NCI-H2081 treated with DMSO at 0.1 percent for 48 hours (cell line): ENCODE measurements at places on chromosomes 7 and 10.

DNA sequence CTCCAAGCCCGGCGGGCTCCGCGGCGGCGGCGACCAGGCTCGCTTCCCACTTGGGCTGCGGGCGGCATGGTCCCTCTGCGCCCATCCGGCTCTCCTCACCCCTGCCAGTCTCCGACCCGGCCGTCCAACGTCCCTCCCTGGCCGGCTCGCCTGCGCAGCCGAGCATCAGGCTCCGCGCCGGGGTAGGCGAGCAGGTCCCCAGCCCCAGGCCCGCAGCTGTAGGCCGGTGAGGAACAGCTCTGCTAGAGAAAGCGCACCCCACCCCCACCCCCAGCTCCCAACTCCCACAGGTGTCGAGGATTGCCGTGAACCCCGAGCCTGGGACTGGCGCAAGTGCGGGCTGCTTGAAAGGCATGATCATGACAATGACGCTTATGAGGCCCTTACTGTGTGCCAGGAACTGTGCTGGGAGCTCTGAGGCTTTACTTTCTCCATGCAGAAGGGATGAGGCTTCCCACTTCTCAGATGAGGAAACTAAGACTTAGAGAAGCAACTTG is 20.8 kb upstream of the PAX2 start:
- no peak for DNase-seq

DNA sequence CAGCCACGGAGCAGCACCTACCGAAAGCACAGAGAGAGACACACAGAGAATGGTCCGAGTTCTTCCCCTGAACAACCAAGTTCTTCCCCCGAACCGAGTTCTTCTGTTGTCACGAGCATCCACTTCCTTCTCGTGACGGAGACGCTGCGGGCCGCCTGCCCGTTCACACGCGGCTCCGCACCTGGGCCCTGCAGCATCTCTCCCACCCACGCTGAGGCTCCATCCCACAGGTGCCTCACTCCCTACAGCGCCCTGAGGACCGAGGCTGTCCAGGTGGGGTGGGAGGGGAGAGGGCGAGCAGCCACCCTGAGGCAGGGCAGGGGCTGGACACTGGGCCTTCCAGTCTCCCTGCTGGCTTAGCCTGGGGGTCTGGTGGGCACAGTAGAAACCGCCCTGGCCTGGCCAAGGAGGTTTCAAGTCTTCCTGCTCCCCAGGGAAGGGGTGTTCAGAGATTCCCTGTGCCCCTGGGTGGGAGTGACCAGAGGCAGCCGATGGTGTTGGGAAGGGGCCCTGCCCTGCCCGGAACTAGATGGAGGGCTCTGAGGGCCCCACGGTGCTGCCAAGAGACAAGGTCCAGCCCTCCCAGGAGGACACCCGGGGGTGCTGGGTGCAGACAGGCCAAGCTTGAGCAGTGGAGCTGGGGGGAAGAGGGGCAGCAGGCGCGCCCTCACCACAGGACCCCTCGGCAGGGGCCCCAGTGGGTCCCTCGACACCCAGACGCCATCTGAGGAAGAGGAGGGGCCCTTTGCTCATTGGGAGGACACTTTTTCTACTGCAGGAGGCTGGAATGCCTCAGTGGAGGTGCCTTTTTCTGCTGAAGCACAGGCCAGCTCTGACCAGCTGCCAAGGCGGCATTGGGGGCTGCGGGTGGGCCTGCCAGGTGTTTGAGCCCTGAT is 5.2 kb upstream of the NKX6-2 start:
- no peak for DNase-seq

DNA sequence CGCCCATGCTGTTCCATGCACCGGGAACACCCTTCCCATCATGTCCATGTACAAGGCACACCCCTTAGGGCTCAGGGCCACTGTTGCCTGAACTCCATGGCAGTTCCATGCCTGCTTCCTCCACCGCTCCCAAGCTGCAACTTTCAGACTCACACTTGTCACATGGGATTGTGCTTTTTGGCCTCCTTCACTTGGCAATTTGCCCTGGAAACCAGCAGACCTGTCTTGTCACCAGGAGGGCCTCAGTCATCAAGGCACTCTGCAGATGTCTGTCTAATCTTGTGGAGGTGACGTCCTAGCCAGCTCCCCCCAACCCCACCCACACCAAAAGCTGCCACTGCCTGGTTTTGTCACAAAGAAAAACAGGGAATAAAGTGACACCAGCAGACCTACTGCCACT is 47.5 kb downstream of the CARD11 start:
- no peak for DNase-seq

DNA sequence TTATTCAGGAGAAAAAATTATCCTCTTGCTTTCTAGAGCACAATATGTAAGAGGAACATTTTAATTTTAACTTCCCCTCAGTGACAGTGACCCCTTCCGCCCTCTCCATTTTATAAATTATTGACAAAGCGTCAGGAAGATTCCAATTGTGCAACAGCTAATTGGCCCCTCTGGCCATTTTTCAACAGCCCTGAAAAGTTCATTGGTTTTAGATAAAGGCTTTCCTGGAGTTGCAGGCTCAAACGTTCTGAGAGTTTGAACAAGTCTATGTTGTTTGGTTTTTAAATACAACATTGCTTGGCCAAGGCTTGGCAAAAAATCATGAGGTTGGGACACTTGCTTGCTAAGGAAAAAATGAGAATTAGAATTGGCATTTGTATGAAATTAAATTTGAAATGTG is 422.2 kb upstream of the ANKRD30A start:
- DNase-seq, result no peak
